Bronchial epithelial cell (primary cell): ENCODE measurements at places on chromosomes 13 and 19. TPM values are rescaled to one million over a fixed set of nuclear protein-coding genes. Genes with fewer than 3 reads are reported as not detected.

CALR3 gene
- total RNA-seq = 0.26 and 0.51 TPM in 2 replicates

GRCh38 chr19:55443824-55444480, 852 bp upstream of the SHISA7 start:
- no peak for DNase-seq

GRCh38 chr13:85632526-85633195, 166.6 kb downstream of the SLITRK6 start:
- no peak for DNase-seq

- DNase-seq = no peak
These were observed 654.7 kb upstream of the ARGLU1 start for GRCh38 chr13:107222597-107222996.

CCNE1 gene
- total RNA-seq = 6.1 and 9.9 TPM in 2 replicates

SYCN gene
- not detected in 2 replicates for total RNA-seq

GRCh38 chr13:106736941-106737340, 169.0 kb upstream of the ARGLU1 start:
- no peak for DNase-seq

DNA sequence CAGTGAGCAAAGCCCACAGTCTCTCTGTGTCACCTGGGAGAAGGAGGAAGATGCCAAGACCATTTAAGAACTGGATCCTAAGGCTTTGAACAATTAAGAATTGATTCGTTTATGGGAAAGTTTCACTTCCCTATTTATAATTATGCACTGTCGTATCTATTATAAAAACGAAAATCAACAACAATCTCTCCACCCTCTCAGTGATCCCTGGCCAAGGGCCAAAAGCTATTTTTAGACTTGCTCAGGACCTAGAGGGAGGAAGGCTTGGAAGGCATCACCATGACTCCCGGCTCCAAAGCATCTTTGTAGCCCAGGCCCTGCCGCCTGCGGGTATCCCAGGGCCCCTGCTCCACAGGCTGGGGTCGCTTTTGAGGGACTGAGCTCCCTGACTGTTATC, 1.3 kb downstream of the RHPN2 start:
- DNase-seq = no peak

GRCh38 chr19:44822177-44822576, 13.3 kb downstream of the BCAM start:
- no peak for DNase-seq

GRCh38 chr19:46574533-46574932, 26.6 kb upstream of the CALM3 start:
- DNase-seq = no peak
